NCI-H2081 (cell line): ENCODE measurements at places on chromosomes 16 and 17.

DNA sequence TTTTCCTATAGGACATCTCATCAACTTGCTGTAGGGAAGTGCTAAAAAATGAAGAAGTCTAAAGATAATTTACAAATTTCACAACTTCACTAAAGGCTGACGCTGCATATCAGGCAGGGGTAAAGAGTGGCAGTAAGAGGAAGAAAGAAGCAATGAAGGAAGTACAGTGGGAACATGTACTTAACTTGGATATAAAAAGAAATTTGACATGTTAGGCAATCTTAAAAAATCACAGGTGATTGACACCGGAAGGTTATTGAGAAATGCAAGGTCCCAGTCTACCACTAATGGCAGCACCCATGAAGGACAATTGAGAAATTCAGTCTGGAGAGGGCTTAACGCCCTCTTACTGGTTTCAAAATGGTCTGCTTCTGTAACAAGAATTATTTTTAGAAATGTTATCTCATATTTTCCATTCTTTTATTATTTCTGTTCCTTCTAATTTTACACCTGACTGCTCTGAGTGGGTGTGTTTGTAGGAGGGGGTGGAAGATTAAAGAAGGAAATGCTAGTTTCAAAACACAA, 358.1 kb downstream of the KCNJ2 start:
- DNase-seq = no peak

- no peak for DNase-seq
These were observed 19.1 kb upstream of the APOH start for GRCh38 chr17:66248285-66248684.

GRCh38 chr16:30490210-30490609, 17.7 kb downstream of the ITGAL start:
- no peak for DNase-seq

GRCh38 chr16:82580298-82580890, 46.4 kb upstream of the CDH13 start:
- no peak for DNase-seq

DNA sequence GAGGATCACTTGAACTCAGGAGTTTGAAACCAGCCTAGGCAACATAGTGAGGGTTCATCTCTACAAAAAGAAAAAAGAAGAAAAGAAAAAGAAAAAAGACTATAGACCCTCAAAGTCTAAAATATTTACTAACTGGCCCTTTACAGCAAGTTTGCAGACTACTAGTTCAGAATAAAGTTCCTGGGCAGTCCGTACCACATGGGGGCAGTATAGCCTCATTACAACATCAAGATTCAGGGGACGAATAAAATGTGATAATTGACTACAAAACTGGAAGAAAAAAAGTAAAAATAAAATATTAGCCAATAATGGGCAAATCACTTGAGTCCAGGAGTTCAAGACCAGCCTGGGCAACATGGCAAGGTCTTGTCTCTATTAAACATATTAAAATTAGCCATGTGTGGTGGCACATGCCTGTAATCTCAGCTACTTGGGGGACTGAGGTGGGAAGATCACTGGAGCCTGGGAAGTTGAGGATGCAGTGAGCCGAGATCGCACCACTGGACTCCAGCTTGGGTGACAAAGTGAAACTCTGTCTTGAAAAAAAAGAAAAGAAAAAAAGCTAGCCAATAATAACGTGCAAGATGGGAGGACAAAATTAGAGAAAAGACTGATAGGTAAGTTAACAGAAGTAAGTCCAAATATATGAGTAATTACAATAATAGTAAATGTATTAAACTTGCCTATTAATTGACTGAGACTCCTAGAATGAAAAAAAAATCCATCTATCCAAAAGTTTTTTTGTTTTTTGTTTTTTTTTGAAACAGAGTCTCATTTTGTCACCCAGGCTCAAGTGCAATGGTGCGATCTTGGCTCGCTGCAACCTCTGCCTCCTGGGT, 129.4 kb upstream of the SEC14L1 start:
- peak; percentile 76 for DNase-seq

GRCh38 chr17:17087424-17088015, 45.3 kb downstream of the MPRIP start:
- no peak for DNase-seq

GRCh38 chr17:43142153-43142552, 17.0 kb upstream of the BRCA1 start:
- DNase-seq = no peak

DNA sequence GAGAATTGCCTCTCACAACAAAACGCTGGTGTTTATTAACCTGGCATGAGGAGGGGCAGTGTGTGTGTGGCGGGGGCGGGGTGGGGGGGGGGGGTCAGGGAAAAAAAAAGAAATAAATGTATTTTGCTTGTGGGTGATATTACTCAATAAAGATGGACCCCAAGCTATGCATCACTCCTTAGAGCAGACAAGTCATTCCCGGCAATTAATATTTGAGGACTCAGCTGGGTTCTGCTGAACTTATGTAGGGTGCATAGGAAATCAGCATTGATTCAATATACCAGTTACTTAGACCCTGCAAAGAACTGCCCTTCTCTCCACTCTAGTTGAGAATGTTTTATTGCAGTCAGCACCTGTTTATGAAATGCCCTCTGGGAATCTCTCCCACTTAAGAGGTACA, 206.2 kb upstream of the MAF start:
- no peak for DNase-seq

GRCh38 chr16:4109250-4109736, 6.9 kb downstream of the ADCY9 start:
- DNase-seq = no peak

DNA sequence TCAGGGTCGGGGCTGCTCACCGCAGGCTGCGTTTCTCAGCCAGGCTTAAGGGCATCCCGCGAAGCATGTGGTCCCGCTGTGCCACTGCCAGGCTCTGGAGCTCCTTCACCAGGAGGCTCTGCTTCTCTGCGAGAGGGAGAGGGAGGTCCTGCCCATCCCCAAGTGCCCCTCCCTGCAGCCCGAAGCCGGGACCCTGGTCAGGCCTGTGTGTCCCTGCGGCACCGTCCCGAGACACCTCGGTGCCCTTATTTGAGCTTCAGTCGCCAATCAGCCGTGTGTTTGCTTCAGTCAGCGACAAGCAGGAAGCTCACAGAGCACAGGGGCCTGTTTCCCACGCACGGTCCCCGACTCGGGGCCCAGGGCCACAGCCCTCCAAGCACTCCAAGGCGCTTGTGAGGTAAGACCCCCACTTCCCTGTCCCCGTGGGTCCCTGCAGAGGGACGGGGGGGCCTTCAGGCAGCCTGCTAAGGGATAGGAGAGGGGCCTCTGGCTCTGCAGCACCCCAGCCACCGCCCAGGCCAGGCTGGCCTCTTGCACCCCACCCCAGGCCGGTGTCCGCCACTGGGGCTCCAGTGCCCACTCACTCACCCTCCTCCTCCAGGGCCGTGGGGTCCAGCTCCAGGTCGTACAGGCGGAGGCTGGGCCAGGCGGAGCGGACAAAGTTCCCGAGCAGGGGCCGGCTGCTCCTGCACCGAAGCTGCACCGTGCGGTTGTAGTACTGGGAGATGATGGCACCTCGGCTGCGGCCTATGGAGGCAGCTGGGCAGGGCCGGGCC, 3.2 kb downstream of the TMC6 start:
- DNase-seq = no peak

DNA sequence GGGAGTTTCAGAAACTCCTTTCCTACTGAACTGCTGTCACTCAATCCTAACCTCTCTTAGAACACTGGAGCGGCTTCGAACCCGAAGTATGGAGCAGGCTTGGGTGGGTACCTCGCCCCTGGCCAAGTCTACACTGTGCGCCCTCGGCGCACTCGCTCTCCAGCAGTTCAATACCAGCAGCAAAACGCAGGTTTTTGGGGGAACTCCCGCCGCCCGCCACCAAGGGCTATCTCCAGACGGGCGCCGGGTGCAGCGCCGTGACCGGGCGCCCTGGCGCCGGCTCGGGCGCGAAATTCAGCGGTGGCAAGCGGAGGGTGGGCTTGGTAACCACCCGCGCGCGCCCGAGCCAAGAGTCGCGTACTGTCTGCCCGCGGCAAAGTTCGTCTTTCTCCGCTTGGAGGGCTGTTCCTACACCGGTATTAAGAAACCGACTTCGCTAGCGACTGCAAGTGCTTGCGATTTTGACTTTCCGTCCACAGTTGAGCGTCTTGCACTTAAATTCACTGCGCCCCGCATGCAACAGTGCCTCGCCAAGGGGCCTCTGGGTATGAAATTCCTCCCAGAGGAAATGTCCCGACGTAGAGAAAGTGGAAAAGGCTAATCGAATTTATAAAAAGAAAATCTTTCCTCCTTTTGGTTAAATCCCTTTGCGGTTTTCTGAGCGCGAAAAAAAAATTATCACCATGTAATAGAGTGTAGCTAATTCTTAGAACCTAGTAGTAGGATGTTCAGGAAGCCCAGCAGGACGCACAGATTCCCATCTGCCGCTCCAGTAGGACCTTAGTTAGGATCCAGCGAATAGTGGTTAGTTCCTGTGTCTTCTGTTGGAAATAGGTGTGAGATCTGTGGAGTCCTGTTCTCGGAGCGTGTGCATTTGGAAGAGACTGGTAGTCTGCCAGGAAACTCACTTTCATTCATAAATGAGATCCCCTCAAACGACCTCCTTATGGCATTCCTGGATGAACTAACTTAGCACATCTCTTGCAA, 5.0 kb upstream of the SALL1 start:
- DNase-seq = no peak

GRCh38 chr16:51355875-51356274, 204.8 kb upstream of the SALL1 start:
- no peak for DNase-seq

GRCh38 chr17:75356260-75356937, 49.1 kb downstream of the GRB2 start:
- DNase-seq = no peak

DNA sequence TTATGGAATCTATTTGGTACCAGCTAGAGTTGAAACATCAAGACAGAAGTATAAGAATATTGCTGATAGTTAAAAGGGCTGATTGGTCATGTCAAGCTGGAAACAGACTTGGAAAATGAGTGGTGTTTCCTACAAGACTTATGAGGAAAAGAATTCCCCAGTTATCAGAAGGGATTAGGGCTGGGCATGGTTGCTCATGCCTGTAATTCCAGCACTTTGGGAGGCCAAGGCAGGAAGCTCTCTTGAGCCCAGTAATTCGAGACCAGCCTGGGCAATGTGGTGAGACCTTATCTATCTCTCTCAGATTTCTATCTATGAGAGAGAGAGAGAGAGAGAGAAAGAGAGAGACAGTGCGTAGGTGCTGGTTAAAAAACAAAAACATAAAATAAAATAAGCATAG, 139.5 kb upstream of the PMFBP1 start:
- no peak for DNase-seq

GRCh38 chr17:31556969-31557645, 165.6 kb downstream of the RAB11FIP4 start:
- DNase-seq = no peak

- no peak for DNase-seq
These were observed 82.6 kb downstream of the CDK5R1 start for GRCh38 chr17:32569171-32570080.

DNA sequence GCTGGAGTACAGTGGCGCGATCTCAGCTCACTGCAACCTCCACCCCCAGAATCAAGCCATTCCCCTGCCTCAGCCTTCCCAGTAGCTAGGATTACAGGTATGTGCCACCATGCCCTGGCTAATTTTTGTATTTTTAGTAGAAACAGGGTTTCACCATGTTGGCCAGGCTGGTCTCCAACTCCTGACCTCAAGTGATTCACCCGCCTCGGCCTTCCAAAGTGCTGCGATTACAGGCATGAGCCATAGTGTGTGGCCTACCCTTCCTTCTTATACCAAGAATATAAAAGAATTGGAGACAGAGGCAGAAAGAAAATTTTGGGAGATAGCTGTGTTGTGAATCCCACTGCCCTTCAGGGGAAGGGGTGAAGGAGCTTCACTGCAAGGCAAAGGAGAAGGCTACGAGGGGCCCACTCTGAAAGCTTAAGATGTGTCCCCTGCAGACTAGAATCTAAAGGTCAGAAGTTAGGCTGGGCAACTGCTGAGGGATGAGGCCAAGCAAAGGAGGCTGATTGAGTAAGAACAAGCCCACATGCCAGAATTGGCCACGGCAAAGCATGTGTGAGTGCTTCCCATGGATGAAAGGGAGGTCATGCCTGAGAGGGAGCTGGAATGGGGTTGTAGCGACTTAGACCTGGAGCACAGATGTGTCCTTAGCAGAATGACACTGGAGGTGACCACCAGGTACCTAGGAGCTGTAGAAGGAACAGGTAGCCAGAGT, 8.4 kb upstream of the CRYBA1 start:
- DNase-seq = no peak

GRCh38 chr16:75702242-75702641, 981 bp upstream of the DUXB start:
- DNase-seq = no peak

GRCh38 chr16:89574681-89575246, 794 bp upstream of the CPNE7 start:
- DNase-seq = peak; percentile 23

GRCh38 chr16:12575288-12575687, 228.4 kb downstream of the CPPED1 start:
- no peak for DNase-seq

- DNase-seq = no peak
These were observed 468.6 kb upstream of the CCL2 start for GRCh38 chr17:33786478-33786877.

GRCh38 chr16:52350031-52350642, 196.8 kb downstream of the TOX3 start:
- no peak for DNase-seq

DNA sequence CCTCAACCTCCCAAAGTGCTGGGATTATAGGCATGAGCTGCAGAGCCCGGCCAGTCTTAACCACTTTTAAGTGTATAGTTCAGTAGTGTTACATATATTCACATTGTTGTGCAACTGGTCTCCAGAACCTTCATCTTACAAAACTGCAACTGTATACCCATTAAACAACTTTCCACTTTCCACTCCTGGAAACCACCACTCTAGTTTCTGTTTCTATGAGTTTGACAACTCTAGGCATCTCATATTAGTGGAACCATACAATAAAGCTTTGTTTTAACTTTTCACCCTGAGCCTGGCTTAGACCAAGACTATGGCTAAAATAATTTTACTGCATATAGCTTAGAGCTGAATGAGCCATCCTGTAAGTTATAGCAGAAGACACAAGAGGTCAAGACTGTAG, 108.0 kb upstream of the GOT2 start:
- no peak for DNase-seq

GRCh38 chr17:7589891-7590691, at the start of gene SOX15:
SOX15 (minus strand) TSS chr17:7590094; CDS start chr17:7589676, 418 bp downstream.
- DNase-seq = no peak

- DNase-seq = peak; percentile 70
These were observed 16.3 kb downstream of the NACA2 start for GRCh38 chr17:61574542-61575351.

GRCh38 chr17:66942451-66943264, 21.8 kb upstream of the CACNG4 start:
- DNase-seq = no peak

DNA sequence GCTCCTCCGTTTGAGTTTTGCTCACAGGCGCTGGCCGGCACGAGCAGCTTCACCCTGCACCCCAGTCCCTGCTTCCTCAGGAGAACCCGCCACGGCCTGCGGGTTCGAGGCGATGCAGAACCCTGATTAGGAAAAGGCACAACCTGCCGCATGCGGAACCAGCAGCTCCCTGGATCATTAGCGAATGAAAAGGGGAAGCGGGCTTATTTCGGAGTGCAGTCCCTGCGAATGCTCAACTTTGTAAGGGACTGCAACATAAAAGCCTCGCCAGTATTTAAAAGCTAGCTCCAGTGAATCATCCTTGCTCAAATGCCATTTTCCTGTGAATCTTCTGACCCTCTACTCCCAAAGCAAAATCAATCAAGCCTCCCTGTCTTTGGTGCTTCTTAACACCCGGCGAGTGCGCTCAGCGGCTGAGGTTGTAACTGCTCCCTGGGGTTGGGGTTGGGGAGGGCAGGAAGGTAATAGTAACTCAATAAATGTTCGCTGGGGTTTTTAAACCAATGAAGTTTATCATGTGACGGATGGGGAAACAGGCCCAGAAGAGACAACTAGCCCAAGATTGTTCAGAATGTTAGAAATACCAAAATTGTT, 678 bp upstream of the AKAP10 start:
- DNase-seq = no peak
